Foreskin keratinocyte (primary cell): ENCODE measurements at places on chromosomes 4 and X. TPM values are rescaled to one million over a fixed set of nuclear protein-coding genes. Genes with fewer than 3 reads are reported as not detected.

The MAGEA2 gene
- total RNA-seq: not detected in 2 replicates

The MAGIX gene
- 1.6 and 2.0 TPM in 2 replicates for total RNA-seq

The CXCR3 gene
- not detected in 2 replicates for total RNA-seq

The EIF2S3 gene
- total RNA-seq: 147 and 162 TPM in 2 replicates
